Colonic mucosa (tissue), 4 donors: ENCODE measurements at places on chromosomes 11 and 22. TPM values are rescaled to one million over a fixed set of nuclear protein-coding genes. Genes with fewer than 3 reads are reported as not detected.

The KBTBD3 gene
- 6.7 TPM for total RNA-seq

The TREH gene
- total RNA-seq, result 2.4 TPM

The SLC22A24 gene
- total RNA-seq, result not detected

The CNTF gene
- total RNA-seq, result 2.1 TPM

The RASD2 gene
- total RNA-seq, result 10.2 TPM

The MCAT gene
- 35.1 TPM for total RNA-seq

The OVOL1 gene
- total RNA-seq, result 29.0 TPM

The NOX4 gene
- total RNA-seq, result not detected

The POU2AF2 gene
- 1.3 TPM for total RNA-seq

The IGLL5 gene
- 18.8 TPM for total RNA-seq

The OR52H1 gene
- not detected for total RNA-seq

The LTBP3 gene
- total RNA-seq, result 31.1 TPM

The POTEH gene
- not detected for total RNA-seq

The FDX1 gene
- 19.0 TPM for total RNA-seq

The CAPN5 gene
- 258 TPM for total RNA-seq
